ENCODE measurements at places on chromosomes 5 and 9.

DNA sequence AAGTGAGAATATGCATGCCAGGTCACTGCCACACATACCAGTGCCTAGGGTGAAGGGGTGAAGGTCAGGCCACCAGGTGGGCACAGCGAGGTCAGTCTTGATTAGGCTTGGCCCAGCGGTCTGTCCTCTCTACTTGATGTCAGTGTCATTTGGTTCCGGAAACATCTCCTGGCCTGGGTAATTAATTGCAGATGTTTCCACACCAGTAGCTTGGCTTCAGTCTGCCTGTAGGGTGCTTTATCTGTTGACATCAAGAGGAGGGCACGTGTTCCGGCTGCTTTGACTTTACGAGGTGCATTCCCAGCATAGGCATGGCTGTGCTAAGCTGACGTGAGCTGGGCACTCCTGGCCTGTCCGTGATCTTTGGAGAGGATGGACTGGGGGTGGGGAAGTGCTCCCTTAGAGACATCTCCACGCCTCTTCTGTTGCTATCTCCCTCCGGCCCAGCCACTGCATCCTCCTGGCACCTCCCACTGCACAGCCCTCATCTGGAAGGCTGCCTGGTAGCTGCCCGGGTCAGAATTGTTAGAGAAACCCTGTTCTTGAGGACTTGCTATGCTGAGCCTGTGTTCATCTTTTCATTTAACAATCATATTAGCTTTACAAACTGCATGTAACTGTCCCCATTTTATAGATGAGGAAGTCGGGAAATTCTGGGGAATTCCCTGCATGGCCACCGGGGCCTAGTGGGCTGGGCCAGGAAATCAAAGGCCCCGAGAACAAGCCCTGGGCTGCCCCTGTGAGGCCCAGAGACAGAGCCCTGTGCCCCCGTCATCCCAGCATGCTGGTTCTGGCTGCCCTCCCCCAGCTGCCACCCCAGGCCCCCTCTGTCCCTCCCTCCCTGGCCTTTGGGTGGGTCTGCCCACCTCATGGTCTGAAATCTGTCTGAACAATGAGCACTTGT, 29.1 kb downstream of the JADE2 start:
- no peak for DNase-seq

GRCh38 chr9:37034305-37034937, 353 bp upstream of the PAX5 start:
- DNase-seq: no peak

GRCh38 chr9:105643795-105644194, 18.5 kb upstream of the TAL2 start:
- DNase-seq: no peak

DNA sequence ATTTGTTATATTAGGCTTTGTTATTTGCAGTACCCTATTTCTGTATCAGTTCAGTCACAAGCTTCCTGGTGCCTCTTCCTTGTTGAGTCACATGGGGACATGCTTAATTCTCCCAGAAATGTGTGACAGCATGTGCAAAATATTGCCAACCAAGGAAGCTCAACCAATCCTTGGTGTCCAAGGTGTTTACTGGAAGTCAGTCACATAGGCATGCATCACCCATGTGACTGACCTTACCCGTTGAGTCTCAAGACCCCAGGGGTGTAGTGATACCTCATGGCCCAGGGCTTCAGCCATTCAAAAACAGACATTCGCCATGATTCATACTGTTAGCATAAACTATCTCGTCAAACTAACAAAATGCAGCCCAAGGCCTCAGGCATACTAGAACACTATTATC, 9.3 kb upstream of the ANKDD1B start:
- no peak for DNase-seq

- no peak for DNase-seq
These were observed 10.0 kb downstream of the MAP1B start for GRCh38 chr5:72117307-72117706.

- DNase-seq: no peak
These were observed 316.3 kb downstream of the TMEM167A start for GRCh38 chr5:82760856-82761255.

DNA sequence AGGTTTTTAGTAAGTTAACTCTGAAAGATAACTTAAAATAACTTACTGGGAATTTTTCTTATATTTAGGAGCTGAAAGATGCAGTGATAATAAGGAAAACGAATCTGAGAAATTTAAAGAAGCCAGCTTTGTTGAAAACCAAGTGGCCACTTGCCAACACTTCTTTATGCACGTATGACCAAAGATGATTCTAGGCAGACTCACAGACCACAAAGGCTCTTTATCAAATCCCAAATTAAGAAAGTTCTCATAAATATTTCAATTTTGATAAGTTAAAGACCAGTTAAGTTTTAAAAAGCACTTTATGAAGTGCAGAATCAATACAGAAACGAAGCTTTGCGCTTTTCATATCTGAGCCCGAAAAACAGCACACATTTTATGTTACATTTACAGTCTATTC, 1.5 kb downstream of the AFF4 start:
- DNase-seq: no peak

GRCh38 chr5:173477345-173478040, 139.0 kb downstream of the BOD1 start:
- no peak for DNase-seq

GRCh38 chr9:118985851-118986250, 383.4 kb downstream of the BRINP1 start:
- DNase-seq: no peak

- DNase-seq: no peak
These were observed 6.7 kb upstream of the SFXN1 start for GRCh38 chr5:175471628-175472027.

- DNase-seq: no peak
These were observed 8.6 kb downstream of the SCGB3A2 start for GRCh38 chr5:147887026-147887627.

- no peak for DNase-seq
These were observed 422 bp upstream of the TRIM32 start for GRCh38 chr9:116686693-116687073.

DNA sequence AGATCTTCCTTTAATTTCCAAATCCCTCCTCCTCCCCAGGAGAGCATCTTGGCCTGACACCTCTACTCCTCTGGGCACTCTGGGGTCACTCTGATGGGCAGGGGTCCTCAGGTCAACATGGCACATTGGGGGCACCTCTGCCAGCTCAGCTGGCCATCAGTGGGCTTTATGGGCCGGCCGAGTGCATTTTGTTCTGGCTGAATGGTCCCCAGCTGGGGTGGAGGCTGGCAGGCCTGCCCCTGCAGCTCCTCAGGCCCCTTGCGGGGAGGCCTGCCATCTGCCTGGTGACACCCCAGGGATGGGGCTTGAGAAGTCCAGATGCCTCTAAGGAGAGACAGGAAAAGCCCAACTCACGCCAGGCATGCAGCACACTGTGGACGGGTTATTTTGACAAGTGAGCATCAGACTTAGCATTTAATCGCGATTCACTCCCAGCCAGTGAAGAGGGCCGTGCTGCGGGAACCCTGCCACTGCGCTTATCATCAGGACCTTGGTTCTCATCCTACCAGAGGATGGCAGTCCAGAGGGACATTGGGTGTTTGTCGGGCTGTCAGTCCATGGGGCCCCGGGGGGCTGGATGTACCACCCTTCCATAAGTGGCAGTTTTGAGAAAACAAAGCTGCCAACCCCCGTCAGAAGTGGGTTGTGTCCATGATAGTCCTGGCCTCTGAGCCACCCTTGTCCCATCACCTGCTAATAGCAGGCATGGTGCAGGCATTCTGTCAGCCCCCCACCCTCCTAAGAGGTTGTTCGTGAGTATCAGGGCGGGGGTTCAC, 21.7 kb downstream of the PHF2 start:
- DNase-seq: no peak

- DNase-seq: no peak
These were observed 36.7 kb downstream of the DMGDH start for GRCh38 chr5:79032782-79033181.

DNA sequence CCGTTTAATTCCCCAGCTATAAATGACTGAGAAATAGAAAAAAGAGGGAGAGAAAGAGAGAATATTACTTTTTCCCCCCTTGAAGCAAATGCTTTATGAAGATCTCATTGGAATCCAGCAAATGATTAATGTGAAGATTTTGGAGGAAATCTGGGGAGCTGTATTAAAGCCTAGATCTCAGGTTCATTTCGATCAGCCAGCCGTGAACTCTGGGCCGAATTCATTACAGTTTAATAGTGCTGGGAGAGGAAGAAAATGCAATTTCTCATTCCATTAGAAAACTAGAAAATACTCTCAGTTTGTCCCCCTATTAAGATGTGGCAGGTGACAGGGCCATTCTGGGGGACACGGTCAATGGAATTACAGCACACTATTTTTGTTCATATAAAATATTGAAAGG, 4.8 kb downstream of the OTP start:
- no peak for DNase-seq

GRCh38 chr5:129406440-129406839, 53.7 kb upstream of the ADAMTS19 start:
- no peak for DNase-seq

GRCh38 chr9:96391021-96391765, 7.7 kb upstream of the SLC35D2 start:
- DNase-seq: no peak

- DNase-seq: no peak
These were observed 156.3 kb upstream of the MVB12B start for GRCh38 chr9:126170286-126170823.

DNA sequence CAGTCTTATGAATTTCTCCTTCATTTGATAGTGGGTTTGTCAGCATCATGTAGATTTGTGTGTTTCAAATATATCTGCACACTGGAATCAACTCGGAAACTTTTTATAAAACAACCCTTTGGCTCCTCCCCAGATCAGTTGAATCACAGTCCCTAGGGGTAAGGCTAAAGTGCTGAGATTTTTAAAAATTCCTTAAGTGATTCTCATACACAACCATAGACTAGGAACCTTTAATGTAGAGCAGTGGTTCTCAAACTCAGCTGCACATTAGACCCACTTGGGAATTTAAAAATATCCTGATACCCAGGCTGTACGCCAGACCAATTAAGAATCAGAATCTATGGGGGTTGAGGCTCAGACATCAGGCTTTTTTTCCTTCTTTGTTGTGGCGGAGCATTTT, 17.5 kb upstream of the JAK2 start:
- no peak for DNase-seq

DNA sequence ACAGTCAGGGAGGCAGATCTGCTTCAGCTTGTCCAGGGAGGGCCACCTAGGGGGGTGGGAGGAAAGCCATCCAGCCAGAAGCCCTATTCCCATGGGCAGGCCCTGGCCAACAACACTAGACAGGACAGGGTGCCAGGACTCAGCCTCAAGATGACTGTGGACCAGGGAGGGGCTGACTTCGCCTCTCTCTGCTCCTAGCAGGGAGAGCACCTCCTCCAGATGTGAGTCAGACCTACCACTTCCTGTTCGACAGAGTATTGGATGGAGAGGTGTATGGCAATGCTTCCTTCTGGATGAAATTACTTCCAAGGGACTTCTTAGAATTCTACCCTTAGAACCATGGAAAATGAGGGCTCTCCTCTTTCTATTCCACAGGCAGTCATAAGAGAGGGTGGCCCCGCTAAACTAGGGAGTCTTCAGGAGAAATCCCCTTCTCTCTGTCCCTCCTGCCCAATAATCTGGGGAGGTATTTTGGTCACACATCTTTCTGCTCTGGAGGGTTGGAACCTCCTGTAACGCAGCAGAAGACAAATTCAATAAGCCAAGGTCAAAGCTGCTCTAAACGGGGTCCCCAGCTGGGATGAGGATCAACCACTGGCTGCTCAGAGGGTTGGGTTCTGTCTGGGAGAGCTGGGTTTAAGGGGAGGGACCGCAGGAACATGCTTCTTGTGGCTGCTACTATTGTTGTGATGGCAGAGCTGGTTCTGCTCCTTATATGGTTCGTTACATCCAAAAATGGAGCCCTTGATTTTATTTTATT, 23.2 kb upstream of the RCL1 start:
- DNase-seq: no peak

DNA sequence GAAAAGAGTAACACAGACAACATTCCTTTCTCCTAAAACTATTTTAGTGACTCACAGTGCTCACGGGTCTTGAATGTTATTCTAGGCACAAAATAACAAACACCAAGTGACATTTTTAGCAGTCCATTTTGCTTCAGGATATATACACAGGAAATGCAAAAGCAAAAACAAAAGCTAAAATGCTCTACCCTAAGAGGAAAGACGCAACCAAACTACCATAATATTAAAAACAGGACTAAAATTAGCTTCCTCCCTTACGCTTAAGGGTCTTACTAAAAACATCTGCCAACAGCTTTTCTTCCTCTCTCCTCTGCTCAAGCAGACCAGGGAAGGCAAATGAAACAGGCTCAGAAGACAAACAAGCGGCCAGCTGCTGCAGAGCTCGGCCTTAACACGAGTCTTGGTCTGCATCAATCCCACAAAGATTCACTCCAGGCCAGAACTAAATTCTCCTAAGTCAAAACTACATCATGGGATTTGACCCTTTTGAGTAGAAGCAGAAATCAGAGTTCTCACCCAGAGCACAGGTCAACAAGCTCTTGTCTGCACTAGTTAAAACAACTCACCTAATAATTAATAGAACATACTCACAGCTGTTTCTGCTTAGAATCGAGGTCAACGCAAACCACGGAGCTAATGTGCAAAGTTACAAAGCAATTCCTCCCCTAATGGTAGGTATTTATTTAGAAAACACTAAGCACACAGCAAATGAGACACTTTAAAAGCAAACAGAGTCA, 62.3 kb downstream of the RAPGEF1 start:
- no peak for DNase-seq

- DNase-seq: no peak
These were observed 308.0 kb downstream of the MCTP1 start for GRCh38 chr5:94976853-94977252.

DNA sequence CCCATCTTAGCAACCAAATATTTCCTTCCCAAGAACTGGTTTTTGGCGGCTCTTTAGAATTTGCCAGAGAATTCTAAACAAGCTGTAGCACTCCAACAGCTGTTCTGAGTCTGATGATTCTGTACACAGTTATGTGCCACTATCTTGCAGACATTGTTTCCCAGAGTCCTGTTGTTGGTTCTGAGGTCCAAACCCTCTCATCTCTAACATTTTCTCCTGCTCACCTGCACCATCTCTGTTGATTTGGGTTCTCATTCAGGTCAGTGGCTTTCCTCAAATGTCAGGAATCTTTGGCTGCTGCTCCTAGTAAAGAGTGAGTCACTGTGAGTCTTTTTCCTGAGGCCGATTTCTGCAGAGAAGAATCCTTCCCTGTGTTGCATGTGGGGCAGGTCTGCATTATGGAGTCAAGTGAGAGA, 50.0 kb downstream of the CAMSAP1 start:
- DNase-seq: no peak

DNA sequence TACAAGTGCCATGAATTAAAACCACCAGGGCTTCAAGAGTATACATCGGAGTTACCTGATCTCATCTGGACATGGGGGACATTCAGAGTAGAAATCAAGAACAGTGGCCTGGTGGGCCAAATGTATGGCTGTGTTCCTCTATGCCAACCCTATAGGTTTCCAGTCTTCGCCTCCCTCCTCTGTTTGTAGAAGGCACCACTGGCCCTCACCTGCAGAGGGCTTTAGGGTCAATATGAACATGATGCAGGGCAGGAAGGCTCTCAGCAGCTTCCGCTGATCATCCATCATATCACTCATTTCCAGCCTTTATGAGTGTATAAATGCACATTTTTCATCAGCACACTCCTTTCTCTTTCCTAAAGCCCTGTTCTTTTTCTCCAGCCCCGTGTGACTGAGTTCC, 555.5 kb upstream of the BRINP1 start:
- DNase-seq: no peak
